ENCODE measurements at places on chromosomes 2 and 18.

DNA sequence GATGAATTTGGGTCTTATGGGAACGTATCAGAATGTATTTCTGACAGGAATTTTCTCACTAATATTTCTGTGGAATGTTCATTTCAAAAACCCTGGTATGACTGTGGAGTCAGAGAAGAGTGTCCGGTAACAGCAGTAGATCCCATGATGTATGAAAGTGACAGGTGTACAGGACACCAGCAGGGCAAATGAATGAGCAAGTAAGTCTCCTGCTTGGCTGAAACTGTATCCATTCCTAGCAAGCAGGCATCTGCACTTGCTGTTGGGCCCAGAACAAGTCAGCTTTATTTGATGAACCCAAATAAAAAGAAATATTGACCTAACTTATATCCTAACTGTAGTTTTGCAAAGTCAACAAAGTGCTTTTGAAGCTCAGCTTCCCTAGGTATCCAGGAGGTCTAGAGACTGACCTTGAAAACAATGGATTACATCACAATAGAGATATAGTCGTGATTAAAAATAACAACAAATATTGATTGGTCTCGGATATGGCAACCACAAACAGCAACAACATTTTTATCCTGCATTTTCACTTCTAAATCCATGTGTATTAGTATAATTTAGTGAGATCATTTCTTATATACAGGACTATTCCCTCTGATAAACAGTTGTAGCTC lies 37.6 kb downstream of the NXPH2 start:
- DNase-seq: no peak

DNA sequence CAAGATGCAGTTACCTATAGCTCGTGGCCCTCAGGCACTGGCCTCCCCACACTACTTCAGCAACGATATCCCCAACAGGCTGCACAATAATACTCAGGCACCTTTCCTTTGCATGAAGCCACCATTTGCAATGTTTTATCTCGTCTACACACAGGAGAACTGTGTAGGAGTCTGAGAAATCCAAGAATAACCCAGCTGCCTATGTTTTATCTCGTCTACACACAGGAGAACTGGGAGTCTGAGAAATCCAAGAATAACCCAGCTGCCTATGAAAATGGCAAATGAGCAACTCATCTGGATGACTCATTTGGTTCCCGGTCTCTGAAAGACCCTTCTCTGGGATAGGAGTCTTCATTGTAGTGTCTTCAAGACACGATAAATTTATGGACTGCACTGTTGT lies 18.3 kb upstream of the LNPK start:
- no peak for DNase-seq

GRCh38 chr2:234003972-234004617 lies 46.4 kb upstream of the SPP2 start:
- DNase-seq: peak; percentile 18

GRCh38 chr18:49368876-49369440 lies 91.5 kb downstream of the DYM start:
- peak; percentile 28 for DNase-seq

DNA sequence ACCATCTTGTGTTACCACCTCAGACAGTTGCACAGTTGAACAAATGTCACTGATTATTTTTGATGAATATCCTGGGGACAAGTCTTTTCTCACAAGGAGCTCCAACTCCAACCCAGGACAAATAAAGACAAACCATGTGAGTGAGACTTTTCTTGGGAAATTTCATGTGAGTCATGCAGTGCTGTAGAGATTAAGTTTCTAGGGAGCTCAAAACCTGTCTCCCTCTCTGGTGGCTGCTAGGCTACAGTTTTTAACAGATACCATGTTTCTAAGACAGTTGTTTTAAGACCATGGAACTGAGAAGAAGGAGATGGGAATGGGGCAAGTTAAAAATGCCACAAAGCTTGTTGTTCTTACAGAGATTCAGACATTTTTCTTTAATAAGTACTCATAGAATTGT lies 255.5 kb downstream of the RIT2 start:
- DNase-seq: no peak

GRCh38 chr2:26668041-26668440 lies 24.5 kb upstream of the KCNK3 start:
- DNase-seq: no peak

DNA sequence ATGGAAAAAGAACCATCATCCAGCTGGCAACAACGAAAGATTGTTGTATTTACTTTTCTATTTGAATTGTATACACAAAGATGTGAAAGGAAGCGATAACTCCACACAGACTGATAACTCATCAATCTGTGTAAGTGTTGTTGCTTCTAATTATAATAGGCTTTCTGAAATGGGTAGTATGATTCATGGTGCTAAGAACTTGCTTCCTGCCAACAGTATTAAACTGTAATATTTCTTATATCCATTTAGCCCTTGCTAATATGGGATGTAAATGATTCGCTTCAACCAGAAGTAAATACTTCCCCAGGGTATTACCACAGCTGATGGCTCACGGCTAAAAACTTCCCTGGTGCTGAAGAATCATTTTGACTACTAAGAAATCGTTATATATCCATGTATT lies 70.2 kb downstream of the TMEM163 start:
- DNase-seq: no peak

- DNase-seq: no peak
Observed at GRCh38 chr18:62844850-62845643, 129.7 kb downstream of the PHLPP1 start.

- DNase-seq: no peak
Observed at GRCh38 chr2:50766058-50766457, 265.9 kb downstream of the NRXN1 start.

DNA sequence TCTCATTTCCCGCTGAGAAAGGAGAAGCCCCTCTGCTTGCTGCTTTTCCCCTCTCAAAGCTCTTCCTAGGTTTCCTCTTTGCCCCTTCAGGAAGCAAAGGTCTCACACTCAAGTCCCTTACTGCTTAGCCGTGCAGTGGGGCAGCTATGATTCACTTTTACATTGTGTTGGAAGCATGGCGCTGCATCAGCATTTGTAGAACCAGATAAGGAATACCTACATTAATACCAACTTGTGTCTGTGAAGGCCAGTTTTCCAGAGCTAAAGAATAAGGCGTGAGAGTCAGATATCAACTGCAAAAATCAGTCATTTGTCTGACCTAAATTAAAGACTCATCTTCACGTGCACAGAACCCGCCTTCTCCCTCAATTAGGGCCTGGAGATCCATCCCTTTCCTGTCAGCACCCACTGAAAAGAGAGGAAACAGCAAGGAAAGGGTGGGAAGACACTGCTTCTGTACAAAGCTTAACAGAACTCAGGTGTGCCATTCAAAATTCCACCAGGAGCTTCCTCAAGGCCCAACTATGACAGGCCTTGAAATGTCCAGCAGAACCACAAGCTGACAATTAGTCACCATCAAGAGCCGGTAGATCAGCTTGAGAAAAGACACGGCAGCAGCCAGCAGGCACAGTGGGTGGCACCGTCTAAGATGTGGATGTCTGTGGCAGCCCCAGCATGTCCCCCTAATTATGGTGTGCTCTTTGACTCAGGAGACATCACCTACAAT lies 16.1 kb upstream of the XDH start:
- DNase-seq: no peak

DNA sequence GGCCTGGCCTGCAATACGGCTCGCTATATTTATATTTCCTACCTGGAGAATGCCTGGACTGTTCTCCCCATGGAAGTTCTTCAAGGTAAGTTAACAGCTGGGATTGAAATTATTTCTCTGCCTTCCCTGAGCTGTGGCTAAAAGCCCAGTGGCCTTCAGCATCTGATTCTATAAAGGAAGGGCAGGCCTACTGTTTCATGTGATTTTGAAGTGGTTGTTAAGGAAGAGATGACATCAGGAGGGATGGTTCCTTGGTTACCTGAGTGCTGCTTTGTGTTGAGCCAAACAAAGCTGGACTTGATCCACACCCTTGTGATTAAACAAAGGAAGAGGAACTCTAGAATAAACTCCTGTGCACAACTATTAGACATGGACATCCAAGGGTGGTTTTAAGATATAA lies 61.6 kb downstream of the MFSD6 start:
- peak; percentile 84 for DNase-seq

DNA sequence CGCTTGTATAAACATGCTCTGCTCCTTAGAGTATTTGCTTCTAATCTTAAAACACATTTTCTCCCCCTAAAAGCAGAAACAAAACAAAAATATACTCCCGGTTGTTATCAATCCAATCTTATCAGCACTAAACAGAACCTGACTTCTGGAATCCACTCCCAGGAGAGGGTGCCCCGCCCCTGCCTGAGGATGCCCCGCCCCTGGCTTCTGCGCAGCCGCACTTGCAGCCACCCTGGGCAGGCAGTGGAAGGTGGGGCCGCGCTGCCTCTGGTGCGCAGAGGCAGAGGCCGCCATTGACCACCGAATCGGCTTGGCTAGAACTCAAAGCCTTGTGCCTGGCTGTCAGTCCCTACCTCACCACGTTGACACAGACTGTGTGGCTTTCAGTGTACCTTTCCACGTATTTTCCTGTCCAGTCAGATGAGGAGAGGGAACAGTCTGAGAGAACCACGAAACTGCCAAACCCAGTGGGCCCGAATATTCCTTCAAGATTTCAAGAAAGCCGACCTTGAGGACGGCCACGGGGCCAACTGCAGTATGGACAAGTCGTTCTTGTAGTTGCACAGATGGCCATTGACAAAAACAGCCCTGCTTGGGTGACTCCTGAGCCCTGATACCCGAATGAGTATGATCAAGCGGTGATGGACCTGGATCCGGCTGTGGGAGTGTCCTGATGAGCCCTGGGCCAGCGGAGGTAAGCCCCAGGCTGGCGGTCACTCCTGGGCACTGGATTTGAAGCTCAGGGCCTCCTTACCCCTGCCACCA lies 46.2 kb upstream of the ARHGAP28 start:
- DNase-seq: no peak

DNA sequence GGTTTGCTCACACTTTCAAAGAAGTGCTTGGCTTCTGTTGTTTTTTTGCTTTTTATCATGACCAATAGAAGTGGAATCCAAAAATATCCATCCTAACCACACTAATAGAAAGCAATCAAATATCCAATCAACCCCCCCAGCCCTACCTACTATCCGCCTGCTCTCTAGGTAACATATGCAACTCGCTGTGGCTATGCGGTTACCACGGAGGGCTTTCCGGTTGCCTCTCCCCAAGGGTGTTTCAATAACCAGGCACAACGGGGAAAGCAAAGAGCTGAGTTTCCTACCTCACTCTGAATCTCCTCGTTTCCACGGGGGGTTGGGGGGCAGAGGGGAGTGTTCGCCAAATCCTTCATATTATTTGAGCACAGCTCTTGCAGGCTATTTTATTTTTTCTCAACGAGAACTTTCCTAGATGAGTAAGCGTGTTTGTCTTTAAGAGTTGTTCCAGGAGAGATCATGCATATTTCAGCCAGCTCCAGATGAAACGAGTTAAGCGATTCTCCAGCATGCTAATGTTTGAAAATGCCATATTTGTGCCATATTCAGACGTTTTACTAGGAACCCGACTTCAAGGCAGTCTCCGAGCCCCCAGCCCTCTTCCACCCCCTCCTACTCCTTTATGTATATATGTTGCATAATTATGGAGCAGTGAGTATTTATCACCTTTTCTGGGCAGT lies 30.3 kb downstream of the PAX3 start:
- DNase-seq: no peak

- no peak for DNase-seq
Observed at GRCh38 chr18:26044807-26045206, 45.6 kb downstream of the SS18 start.

DNA sequence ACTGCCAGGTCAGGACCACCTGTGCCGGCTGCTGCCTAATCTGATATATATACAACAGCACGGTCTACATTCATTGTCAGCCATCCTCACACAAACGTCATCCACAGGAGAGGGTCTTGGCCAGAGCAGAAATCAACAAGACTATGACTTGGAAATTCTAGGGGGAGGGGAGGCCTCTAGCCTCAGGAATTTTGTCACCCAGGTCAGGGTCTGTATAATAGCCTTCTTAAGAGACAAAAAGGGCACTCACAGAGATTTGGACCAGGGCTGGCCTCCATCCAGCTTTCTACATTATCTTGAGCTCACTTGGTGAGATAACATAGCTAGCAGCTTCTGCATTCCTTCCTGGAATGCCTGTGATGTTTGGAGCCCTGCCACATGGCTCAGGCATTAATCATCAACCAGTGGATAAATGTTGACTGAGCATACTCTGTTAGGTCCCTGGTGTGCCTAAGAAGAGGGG lies 50.4 kb upstream of the CTIF start:
- no peak for DNase-seq

DNA sequence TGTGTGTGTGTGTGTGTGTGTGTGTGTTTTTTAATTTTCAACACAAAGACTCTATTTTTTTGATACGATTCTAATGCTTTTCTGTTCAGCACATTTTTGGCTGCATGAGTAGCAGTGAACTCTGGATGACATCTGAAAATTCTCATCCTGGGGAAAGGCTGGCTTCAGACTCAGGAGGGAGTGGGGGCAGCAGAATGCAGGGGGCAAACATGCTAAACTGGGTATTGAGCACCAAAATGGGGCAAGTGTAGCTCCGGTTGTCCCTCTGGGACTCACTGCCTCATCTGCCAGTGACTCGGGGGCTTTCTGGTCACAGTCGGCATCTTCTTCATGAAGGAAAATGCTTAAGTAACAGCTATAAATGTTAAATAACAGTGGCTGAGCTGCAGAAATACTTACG lies 116.8 kb upstream of the PID1 start:
- DNase-seq: no peak

- no peak for DNase-seq
Observed at GRCh38 chr18:30945761-30946160, 96.8 kb downstream of the DSC3 start.

GRCh38 chr2:107235491-107236254 lies 349.7 kb upstream of the ST6GAL2 start:
- no peak for DNase-seq

- peak; percentile 57 for DNase-seq
Observed at GRCh38 chr2:224982910-224983711, 59.2 kb downstream of the DOCK10 start.

DNA sequence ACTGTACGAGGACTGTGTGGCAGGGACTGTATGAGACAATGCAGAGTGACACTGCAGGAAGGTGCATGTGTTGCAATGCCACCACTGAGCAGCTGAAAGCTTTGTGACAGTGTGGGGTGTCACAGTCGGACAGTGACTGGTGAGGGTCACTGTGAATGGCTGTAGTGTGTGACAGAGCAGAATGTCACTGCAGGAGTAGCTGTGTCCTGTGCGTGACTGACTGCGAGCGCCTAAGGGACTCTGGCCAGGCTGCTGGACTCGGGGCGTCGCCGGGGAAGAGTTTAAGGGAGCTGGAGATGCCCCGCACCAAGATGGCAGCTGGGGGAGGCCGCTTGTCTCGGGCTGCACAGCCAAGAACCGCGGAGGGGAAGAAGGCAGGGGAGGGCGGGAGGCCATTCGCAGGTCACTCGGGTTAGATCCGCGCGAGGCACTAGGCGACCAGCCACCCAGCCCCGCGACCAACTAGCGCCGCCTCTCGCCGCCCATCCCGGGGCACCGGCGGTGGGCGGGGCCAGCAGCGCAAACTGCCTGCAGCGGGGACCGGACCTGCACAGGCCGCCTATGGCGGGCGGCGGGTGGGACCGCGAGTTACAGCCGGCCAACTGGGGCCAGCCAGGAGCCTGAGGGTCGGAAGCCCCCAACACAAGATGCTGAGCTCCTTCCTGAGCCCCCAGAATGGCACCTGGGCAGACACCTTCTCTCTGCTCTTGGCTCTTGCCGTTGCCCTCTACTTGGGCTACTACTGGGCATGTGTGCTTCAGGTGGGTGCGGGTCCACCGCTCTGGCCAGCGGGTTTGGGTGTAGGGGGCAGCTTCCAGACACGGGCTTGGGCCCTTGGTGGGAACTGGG lies at the start of gene ABHD1:
Gene ABHD1 (plus strand): TSS at position 514 of the 849 bp plus-strand sequence. CDS start 134 bp downstream, at position 648.
- DNase-seq: peak; percentile 21

All from NCI-H2227 treated with DMSO at 0.1 percent for 48 hours (cell line).